ENCODE measurements at places on chromosomes 3 and 15.

DNA sequence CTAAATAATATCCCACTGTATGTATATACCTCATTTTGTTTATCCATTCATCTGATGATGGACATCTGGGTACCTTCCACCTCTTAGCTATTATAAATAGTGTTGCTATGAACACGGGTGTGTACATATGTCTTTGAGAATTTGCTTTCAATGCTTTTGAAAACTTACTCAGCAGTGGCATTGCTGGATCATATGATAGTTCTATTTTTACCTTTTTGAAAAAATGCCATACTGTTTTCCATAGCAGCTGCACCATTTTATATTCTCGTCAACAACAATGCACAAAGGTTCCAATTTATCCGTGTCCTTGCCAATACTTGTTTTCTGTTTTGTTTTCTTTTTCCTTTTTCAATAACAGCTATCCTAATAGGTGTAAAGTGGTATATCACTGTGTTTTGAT lies 77.1 kb downstream of the PEAK1 start:
- no peak for DNase-seq

DNA sequence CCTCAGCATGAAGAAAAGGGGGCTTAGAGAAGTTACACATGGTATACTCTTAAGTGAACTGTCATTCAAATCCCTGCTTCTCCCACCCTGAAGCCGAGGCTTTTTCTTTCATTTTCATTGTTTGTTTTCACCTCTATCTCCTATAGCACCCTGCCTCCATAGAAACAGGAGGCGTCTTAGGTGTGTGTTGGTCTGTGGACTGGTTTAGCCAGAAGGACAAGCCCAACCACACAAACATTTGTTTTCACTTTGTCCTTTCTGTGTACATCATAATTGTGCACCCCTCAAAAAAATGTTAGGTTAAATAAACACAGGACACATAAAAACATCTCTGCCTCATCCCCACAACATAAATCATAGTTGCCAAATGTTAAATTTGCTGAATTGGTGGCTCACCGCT lies 73.3 kb upstream of the UBE2E2 start:
- DNase-seq = no peak

GRCh38 chr3:149473357-149474249 lies 894 bp upstream of the TM4SF4 start:
- DNase-seq = no peak

- no peak for DNase-seq
These were observed 480.7 kb upstream of the ADAMTS9 start for GRCh38 chr3:65168547-65168946.

DNA sequence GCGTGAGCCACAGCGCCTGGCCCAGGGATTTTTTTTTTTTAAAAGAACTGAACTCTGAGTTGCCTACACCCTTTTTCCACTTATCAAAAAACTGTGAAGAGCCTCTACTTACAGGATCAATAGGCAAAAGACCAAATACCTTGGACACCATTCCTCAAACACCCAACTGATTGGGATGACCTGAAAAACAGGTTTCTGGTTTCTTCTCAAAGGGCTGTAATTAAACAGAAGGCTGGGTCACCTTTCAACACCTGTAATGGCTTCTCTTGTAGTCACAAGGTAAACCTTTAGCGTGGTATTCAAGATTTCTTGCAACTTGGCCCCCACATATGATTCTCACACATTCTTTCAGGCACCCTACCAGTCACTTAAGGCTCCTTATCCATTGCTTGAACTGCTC lies 38.4 kb upstream of the PLXND1 start:
- DNase-seq = no peak

DNA sequence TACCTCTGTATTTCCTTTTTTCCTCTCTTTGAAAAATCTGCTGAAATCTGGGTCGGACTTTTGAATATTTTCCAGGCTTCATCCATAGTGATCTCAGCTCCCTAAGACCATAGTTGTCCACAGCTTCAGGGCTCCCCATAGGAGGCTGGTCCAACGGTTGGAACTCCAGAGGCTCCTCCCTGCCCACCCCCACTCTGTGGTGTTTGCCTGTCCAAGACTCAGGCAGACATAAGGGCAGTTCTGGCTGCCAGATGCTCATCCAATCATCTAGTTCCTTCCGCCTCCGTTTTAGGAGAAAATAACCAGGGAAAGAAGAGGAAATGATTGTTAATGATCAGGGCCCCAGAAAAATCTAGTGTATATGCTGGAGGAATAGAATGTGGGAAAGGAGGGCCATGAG lies 27.9 kb upstream of the PRTG start:
- no peak for DNase-seq

GRCh38 chr3:107999215-107999775 lies 91.5 kb downstream of the CD47 start:
- no peak for DNase-seq

DNA sequence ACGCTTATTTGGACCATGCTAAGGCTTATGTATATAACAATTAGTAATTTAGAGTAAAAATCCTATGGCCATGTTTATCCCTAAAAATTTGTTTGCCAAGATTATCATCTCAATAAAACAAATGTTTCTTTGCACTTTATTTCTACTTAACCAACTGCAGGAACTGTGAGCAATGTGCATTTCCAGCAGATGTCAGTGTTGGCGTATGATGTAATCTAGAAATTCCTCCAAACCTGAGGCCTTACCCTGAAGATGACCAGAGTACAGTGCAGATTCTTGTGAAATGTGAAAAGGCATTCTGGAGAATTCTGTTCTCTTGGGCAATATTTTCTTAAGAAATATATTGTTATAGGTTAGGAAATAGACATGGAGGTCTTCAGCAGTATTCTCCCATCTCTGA lies 205.9 kb downstream of the MBNL1 start:
- DNase-seq = peak; percentile 69

GRCh38 chr15:38190501-38190900 lies 62.1 kb upstream of the SPRED1 start:
- no peak for DNase-seq

GRCh38 chr15:90664650-90665287 lies 52.4 kb upstream of the BLM start:
- DNase-seq = no peak

DNA sequence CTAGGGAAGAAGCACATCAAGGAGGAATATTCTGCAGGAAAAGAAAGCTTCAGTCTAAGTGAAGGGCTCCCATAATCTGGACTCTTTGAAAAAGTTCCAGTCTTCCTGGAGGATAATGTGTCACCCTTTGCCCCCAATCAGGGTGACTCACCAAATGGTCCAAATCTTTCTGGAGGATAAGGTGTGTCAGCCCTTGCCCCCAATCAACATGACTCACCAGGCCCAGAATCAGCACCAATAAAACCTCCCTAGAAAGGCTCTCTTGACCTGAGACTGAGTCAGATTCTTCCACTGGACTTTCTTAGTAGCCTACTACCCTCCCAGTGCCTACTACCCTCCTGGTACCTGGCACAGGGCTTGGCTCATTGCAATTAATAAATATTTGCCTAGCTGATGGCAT lies 9.5 kb upstream of the ARL14 start:
- DNase-seq = no peak

DNA sequence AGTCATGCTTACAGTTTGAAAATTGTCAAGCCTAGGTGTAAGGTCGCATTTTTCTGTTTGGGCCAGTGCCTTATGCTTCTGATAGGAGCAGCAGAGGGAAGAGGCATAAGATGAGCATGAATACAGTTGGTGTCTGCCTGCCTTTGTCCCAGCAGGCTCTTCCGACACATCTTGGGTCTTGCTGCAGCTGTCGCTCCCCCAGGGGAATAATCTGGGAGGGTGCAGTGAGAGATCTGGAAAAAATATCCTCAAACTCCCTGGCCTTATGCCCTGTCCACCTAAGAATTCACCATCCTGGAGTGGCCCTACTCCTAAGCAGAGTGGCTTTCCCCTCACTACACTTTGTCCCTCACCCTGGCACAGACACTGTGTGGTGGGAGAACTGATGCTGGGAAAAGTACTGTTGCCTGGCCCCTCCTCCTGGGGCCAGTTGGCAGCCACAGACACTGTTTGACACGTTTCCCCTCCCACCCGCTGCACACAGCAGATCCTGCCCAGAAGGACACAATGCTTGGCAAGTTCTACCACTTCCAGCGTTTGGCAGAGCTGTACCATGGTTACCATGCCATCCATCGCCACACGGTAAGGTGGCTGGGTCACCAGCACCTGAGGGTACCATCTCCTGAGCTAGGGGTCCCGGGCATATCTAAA lies 21.1 kb upstream of the RHO start:
- DNase-seq = no peak

DNA sequence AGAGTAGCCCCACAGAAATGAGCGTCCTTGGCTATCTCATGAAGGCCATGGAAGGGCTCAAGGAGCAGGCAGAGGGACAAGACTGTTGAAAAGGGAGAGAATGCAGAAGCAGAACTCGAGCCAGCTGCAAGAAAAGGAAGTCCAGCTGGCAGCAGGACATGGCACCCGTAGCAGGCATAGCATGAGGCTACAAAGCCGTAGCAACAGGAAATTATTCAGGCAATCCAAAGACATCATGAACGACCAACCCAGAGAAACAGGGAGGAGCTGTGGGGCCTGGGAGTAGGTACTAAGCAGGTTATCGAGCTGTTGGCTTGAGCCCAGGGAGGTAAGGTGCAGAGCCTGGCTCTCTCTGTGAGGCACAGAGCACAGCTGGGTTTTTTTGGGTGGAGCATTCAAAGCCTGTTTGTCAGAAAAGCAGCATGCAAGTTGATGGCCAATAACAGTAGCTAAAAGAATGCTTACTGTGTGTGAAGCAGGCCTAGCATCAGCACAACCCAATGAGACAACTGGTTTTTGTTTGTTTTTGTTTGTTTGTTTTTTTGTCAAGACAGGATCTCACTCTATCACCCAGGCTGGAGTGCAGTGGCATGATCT lies 144.0 kb upstream of the SMAD3 start:
- DNase-seq = no peak

DNA sequence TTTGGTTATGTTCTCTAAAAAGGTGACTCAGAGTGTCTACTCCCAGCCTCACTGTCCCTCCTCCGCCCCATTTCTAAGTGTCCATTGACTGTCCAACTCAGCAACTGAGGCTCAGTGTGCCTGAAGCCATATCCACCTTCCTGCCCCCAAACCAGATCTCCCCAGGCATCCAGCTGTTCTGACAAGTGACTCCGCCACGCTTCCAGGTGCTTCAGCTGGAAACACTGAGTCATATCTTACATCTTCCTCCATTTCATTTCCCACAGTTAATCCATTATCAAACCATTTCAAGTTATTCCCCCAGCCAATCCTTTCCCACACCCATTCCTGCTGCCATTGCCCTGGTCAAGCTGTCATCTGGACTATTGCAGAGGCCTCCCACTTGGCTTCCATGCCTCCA lies 17.1 kb downstream of the MAGEF1 start:
- DNase-seq = no peak

DNA sequence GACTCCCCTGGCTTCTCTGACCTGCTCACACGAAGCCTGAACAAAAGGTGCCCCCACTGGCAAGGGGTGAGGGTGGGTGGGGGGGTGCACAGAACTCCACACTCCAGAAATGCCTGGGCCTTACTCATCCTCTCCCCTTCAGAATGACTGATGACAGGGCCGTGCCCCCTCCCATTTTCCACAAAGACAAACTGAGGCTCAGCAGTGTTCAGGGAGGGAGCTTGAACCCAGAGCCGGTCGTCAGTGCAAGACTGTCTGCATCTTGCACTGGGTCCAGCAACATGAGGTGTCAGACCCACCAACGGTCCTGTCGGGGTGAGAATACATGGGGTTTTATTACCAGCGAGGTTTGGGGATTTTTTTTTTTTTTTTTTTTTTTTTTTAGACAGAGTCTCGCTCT lies 15.3 kb downstream of the IGDCC3 start:
- DNase-seq = no peak

DNA sequence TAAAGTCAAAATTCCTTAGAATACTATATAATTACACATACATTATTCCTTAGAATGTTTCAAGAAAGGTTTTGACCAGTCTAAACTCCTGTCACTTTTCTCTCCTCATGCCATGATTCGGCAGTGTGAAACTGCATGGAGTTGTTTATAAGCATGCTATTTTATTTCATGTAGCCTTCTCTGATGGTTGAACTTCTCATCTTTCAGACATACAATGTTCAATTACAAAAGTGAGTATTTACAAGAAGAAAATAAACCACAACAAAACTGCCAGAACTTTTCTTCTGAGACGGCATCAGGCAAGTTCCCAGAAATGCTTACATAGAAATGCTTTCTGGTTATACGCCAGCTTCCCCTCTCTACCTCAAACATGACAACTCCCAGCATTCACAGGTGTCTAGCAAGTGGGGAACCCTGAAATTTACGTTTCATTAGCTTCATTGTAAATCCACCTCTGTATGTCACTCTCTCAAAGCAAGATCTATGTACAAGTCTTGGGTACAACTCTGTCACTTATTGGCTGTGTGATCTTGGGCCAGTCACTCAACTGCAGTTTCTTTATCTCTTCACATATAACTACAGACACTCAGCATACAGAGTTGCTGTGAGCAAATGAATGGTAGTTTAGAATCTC lies 42.7 kb downstream of the HDGFL3 start:
- peak; percentile 49 for DNase-seq

DNA sequence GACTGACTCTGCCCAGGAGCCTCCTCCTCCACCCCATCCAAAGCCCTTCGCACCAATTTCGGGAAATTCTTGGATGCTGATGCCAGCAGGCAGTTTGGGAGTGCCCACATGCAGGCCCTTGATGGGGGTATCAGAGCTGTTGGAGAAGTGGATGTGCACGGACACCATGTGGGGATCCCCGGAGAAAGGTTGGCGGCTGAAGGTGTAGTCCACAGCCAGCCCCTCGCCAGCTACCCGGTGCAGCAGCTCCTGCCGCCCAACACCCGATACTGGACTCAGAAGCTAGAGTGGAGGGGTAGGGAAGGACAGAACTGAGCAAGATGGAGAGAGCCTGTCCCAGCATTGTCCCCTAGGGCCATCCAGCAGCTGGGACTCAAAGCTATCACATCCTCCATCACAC lies 15.5 kb upstream of the CPEB1 start:
- no peak for DNase-seq

GRCh38 chr3:108887777-108888176 lies 65.2 kb downstream of the TRAT1 start:
- no peak for DNase-seq

- no peak for DNase-seq
These were observed 146.4 kb downstream of the EPHA6 start for GRCh38 chr3:96960661-96961330.

- DNase-seq = no peak
These were observed 17.1 kb upstream of the DCBLD2 start for GRCh38 chr3:98918586-98918985.

DNA sequence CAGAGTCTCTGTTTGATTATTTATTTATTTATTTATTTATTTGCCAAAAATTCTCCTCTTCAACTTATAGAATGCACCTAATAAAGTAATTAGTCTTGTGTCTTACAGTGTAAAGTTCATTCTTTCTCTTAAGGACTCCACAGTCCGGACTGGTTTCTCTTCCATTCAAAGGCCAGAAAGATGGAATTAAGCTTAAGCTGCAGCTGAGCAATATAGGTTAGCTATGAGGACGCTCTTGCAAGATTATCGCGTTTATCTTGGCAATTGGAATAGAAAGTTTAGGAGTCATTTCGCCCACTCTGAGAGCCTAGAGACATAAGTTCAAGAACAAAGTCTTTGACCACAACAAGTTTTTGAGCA lies 15.0 kb downstream of the TAGLN3 start:
- no peak for DNase-seq

GRCh38 chr3:12613250-12613649 lies 50.7 kb downstream of the RAF1 start:
- no peak for DNase-seq

- no peak for DNase-seq
These were observed 45.4 kb downstream of the GPR156 start for GRCh38 chr3:120239644-120240043.

Data from hematopoietic multipotent progenitor cell treated with erythropoietin and hydrocortisone succinate and interleukin-3 and kit ligand, for 8 days (in vitro differentiated cells).